HCEC 1CT (cell line): ENCODE measurements at places on chromosomes 7 and 10.

- no peak for DNase-seq
These were observed 36.3 kb upstream of the CDK6 start for GRCh38 chr7:92872701-92873100.

GRCh38 chr7:157028199-157028903, 17.9 kb upstream of the MNX1 start:
- no peak for DNase-seq

DNA sequence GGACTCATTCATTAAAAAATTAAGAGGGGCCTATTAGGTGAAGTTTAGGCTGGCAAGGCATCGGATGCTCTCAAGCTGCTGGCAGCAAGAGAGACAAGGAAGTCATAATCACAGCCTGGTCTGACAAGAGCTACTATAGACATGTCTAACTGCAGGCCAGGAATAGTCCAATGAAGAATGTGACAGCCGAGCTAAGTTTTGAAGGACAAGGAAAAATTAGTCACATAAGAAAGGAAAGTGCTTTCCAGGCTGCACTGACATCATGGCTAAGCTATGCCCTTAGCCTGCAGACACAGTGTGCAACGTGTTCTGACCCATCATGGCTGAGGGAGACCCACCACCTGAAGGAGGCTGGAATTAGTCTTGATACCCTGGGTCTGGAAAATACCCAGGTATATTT, 281.1 kb downstream of the PLXNA4 start:
- DNase-seq = no peak

GRCh38 chr10:90087197-90088023, 386.0 kb downstream of the KIF20B start:
- DNase-seq = peak; percentile 95

DNA sequence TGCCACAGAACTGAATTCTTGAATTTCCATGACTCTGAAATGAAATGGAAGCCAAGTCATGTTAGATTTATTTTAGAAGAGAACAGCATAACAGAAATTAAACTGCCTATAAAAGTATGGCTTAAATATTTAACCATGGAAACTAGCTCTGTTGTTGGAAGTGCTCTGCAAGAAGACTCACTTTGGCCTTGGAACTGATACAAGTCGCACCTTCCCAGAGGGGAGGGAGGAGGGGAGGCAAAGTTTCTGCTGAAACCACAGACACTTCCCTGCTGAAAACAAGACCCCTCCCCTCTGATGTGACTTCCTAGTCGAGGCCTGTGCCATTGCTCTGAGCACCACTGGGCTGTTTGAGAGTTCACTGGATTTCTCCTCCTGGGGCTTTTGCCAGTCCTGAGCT, 72.1 kb downstream of the OR13A1 start:
- no peak for DNase-seq

- peak; percentile 26 for DNase-seq
These were observed 6.6 kb downstream of the NPC1L1 start for GRCh38 chr7:44534501-44534900.

DNA sequence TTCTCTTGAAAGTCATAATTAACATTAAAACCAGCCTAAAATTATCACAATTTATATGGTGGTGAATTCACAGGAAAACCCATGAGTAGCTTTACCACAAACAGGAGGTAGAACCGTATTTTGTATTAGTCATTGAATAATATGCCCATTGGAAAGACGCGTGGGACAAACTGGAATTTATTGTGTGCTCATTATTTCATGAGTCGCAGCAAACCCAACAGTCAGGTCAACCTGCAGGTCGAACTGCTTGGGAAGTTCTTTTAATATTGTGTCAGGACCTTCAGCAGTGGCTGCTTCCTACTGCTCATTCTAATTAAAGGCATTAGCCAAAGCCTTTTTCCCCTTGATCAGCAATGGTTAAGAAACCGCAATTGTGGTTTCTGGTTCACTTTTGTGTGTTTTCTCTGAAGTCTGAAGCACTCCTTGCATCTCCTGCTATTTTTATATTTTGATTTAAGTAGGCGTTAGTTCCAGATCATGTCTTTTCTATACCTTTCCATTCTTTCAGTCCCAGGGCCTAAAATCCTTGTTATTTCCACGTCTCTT, 100.1 kb downstream of the RAB11FIP2 start:
- peak; percentile 25 for DNase-seq

DNA sequence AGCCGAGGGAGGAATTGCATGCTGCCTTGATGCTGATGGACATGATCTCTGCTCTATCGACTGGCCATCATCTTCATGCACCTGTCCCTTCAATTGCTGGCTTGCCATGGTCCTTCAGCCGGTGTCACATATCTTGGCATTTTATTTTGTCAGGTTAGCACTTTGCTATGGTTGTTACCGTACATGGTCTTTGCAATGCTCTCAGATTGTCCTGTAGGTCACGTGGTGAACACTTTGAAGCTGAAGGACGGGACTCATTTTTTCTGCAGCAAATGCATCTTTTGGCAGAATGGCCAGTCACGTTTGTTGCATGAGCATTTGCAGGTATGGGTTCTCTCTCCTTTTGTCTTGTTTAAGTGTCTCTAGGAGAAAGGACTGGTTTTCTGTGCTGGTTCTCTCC, 326.8 kb upstream of the SHH start:
- DNase-seq = no peak

- DNase-seq = peak; percentile 46
These were observed 1.2 kb downstream of the DLG5 start for GRCh38 chr10:77925410-77925794.

DNA sequence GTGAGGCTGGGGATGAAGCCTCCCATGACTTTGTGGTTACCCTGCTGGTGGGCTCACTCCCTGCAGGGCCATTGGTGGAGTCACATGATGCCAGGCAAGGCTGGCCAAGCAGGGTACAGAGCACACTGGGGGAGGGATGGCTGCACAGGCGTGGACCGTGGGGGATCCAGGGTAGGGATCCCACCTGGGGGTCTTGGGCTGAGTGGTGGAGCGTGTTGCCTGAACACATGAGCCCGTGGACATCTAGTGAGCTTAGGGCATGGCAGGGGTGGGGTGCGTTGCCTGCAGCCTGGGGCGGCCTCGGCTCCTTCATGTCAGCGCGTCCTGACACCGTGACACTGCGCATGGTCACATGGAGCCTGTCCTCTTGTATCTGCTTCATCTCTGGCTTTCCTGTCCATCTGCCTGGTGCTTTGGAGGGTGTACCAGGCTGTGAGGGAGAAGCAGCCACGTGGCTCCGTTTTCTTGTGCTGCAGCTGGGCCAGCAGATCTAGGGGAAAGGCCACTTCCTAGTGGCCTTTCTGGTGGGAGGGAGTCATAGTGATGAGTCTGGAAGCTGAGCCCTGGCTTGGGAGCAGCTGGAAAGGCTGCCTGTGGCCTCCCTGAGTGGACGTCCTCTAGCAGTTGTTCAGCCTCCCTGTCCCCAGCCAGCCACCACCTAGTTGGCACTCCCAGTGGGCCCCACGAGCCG, 96.2 kb downstream of the LHPP start:
- no peak for DNase-seq

- DNase-seq = no peak
These were observed 121.2 kb upstream of the AFAP1L2 start for GRCh38 chr10:114525368-114525949.
